Progenitor cell of endocrine pancreas (in vitro differentiated cells): ENCODE measurements at places on chromosomes 16 and 17.

GRCh38 chr16:48133455-48134211 is 22.2 kb downstream of the ABCC12 start:
- DNase-seq, result no peak

DNA sequence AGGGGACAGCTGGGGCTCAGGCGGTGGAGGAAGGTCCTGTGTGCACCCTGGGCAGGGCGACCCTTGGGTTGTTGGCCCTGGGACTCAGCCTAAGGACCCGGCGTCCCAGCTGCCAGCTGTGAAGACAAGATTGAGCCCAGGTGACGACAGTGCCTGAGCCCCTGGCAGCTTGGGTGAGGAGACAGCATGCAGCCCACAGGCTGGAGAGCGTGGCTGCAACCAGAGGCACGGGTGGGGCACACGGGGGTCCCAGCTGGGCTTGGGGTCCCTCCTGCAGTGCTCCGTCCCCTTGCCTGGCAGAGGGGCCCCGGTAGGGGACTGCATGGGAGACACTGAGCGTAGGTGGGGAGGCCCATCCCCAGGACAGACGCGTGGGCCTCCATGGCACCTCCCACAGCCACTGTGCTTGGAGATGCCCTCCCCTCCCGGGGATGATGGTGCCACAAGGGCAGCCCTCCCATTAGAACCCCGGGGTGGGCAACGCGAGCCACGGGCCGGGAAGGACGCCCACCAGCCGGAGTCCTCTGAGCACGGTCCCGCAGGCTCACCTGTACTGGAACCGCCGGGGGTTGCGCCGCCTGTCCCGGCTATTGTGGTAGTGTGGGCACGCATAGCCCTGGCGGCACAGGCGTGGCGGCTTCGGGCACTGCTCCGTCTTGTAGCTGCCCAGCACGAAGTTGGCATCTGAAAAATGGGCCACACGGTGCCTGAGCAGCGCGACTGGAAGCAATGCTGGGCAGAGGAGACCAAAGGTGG is 15.5 kb downstream of the UNKL start:
- DNase-seq, result no peak

GRCh38 chr16:68893710-68894705 is 50.7 kb downstream of the TANGO6 start:
- peak; percentile 41 for DNase-seq

- DNase-seq, result no peak
Measured at GRCh38 chr17:20235747-20236146, 226.6 kb downstream of the SPECC1 start.

DNA sequence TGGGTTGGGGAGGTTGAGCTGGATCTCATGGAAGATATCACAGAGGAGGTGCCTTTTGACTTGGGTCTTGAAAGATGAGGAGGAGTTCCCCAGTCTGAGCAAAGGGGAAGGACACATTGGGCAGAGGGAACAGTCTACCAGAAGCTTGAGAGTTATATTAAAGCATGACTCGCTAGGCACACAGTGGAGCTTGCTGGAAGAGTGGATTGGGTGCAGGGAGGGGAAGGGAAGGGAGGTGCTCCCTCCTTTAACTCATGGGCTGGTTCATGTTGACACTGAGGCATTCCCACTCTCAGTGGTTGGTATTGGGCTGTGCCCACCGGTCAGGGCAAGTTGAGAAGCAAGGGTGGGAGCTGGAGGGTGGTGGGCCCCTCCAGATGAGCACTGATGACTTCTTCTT is 5.9 kb downstream of the TMEM98 start:
- no peak for DNase-seq

GRCh38 chr16:54152362-54153239 is 134.0 kb downstream of the IRX3 start:
- no peak for DNase-seq

- no peak for DNase-seq
Measured at GRCh38 chr17:50818261-50818660, 17.1 kb upstream of the WFIKKN2 start.

- no peak for DNase-seq
Measured at GRCh38 chr17:7404737-7405349, 946 bp upstream of the TMEM256 start.

DNA sequence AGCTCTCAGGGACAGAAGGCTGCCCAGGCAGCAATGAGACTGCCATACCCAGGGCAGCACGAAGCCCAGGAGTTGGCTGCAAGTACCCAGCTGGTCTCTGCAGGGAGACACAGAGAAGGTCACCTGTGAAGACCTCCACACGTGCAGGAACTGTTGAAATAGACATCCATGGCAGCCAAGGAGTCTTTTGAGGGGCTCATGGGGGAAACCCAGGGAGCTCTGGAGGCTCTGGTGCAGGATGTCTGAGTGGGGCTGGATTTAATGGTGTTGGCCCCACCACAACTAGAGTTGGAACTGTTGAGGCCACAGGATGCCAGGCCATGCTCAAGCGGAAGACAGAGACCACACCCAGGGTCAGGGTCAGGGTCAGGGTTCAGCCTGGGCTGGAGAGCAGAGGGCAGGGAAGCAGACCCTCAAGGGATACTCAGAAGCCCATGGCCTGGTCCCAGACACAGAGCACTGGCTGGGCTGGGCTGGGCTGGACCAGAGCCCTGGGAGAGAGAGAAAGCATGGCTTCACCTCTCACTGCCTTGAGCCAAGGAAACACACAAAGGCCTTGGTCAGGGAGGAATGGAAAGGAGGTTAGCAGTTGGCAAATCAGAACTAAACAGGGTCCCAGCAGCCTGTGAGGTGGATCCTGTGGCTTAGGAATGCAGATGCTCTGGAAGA is 21.4 kb downstream of the PITPNM3 start:
- no peak for DNase-seq

GRCh38 chr16:35184356-35184870 is 1725.0 kb downstream of the TP53TG3F start:
- DNase-seq, result no peak

DNA sequence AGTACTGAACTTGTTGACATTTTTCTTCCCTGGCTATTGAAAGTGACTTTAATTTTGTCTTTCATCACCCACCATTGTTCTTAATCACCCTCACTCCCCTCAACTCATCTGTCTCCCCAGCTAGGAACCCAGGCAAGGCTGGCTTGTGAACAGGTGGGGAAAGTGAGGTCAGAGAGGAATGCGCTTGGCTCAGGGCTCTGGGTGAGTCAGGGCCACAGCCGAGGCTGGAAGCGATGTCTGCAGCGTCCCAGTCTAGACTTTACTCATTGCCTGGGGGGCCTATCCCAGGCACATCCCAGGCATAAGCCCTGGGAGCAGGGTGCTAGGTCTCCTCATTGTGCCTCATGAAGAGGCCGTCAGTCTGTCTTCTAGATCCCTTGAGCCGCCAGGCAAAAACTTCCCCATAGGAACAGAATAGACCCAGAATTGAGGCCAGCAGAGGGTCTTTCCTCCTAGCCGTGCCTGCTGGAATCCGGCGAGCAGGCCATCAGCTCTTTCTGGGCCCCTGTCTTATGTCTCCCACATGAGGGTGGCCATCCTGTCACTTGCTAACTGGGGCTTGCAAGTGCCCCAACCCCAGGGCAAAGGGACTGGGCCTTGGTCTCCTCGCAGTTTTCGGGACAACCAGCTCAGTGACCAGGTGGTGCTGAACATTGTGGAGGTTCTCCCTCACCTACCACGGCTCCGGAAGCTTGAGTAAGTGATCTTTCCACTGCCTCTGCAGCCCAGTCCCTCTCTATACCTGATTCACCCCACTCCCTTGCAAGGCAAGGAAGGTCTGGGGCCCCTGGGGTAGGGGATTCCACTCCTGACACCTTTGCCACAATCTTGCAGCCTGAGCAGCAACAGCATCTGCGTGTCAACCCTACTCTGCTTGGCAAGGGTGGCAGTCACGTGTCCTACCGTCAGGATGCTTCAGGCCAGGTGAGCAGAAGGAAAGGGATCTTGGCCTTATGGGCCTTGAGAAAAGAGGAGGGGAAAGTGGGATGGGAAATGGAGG is 40.1 kb downstream of the NLRC5 start:
- DNase-seq, result no peak

DNA sequence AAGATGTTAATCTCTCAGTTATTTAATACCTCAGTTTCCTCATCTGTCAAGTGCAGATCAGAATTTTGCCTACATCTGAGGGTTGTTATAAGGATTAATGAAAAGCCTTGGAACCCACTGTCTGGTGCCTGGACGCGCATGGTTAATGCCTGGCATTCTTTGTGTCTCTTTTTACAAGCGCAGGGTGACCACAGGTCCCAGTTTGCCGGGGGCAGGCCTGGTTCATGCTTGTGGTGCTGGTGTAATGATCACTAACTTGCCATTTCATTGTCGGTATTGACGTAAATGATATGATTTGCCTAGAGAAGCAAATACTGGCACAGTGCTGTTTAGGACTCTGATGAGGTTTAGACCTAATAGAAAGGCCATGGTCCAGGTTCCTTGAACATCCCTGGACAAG is 23.1 kb downstream of the MRC2 start:
- DNase-seq, result no peak

DNA sequence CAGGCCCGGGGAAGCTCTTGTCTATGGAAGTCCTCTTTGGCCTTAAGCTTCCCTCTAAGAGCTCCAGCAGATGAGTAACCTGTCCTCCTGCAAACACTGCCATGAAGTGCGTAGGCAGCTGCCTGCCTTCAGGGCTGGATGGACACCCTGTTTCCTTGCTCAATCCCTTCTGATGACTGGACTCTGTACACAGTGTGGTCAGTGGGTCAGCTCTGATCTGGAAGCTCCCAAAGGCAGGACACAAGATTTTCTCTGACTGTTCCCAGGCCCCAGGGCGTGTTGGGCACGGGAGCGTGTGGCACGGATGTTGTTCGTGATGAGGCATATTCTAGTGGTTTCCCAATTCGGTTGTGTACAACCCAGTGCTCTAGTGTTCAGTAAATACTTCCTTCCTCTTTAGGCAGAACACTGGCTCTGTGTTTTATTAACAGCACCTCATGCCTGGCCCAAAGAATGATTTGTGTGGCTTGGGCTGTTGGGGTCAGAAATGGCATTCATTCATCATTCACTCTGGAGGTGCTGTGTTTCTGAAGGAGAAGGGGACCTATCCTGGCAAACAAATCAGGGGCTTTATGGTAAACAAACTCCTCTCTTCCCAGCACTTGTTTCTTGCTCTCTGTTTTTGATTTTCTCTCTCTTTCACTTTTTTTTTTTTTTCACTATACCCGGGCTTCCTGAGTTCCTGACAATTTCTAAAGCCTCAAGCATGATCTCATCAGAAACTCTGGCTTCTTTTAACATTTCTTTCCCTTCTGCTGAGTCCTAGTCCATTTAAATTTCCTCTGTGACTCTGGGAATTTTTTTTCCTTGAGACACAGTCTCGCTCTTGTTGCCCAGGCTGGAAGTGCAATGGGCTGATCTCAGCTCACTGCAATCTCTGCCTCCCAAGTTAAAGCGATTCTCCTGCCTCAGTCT is 12.0 kb upstream of the RNF157 start:
- DNase-seq, result no peak

DNA sequence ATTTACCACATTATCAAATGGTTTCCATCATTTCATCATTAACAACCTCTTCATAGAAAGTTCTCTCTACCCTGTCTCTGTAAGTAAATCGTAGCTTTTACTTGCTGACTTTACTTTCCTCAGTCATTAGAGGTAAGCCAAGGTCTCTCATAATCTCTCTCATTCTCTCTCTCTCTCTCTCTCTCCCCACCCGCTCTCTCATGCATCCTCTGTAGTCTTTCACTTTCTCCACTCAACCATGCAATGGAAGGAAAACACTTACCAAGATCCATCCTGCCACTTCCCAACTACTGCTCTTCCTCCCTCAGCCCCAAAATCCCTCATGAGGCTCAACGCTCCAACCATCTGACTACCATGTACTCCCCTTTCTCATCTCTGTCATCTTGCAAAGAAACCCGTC is 6.1 kb downstream of the CEP112 start:
- DNase-seq, result no peak

DNA sequence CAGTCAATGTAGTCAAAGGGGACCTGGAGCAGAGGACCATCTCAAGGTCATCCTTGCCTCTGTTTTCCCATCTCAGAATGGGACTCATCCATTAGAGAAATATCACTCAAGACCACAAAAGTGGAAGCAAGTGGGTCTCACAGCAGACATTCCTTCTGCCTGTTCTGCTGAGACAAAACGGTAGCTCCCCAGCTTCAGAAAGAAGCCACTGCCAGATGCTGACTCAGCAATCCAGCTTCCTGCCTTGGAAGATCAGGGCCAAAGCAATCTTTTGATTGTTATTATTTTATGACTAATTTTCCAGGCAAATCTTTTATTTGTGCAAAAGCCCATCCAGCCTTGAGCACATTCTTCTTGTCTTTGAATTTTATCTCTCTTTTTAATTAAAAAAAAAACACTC is 86.8 kb downstream of the CCT6B start:
- DNase-seq, result no peak

DNA sequence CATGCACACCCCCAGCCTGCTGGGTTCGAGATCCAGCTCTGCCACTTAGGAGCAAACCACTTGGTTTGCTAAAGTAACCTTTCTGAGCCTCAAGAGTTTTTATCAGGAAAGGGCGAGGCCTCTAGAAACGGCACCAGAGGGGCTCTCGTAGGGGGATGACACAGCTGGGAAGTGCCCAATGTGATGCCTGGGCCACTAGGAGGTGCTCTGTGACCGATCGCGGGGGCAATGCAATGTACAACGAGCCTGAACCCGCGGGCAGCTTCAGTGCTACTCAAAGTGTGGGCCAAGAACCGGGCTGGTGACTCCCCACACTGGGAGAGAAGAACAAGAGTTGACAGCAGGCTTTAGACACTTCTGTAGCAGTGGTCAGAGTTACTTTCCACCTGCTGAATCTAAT is 9.4 kb downstream of the C16orf89 start:
- no peak for DNase-seq

- DNase-seq, result no peak
Measured at GRCh38 chr17:4913994-4914393, 11.1 kb upstream of the CHRNE start.

GRCh38 chr16:10098991-10099390 is 83.2 kb downstream of the GRIN2A start:
- DNase-seq, result no peak

DNA sequence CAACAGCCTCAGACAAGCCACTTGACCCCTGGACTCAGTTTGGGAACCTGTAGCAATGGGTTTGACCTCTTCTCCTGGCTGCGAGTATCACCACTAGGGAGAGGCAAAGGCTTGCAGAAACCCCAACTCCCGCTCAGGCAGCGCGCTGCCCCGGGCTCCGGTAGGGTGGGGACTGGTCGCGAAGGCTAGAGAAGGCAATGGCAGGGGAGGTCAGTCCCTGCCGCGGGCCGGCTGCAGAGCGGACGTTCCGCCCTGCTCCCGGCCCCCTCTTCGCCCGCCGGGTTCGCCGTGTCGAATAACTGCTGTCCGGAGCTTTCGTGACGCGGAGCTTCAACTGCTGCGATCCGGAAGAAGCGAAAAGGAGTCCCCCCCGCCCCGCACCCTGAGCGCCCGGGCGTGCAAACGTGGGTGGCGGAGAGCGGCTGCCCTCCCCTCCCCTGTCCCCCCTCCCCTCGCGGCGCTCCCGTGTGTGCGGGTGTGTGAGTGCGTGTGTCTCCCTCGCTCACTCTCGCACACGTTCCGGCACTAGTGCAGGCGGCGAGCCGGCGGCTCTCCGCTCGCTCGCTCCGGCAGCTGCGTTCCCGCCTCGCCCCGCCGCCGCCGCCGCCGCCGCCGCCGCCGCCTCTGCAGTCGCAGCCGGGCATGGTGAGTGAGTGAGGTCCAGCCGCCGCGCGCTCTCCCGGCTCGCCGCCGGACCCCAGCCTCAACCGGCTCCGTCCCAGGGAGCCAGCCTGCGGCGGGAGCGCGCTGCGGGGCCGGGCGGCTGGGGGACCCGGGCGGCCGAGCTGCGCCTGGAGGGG is 772 bp upstream of the SHISA6 start:
- peak; percentile 28 for DNase-seq

GRCh38 chr16:47644661-47645060 is 183.5 kb downstream of the PHKB start:
- no peak for DNase-seq
